ENCODE measurements at places on chromosomes 2 and 18. TPM values are rescaled to one million over a fixed set of nuclear protein-coding genes. Genes with fewer than 3 reads are reported as not detected.

- no peak for DNase-seq
Observed at GRCh38 chr2:18526429-18526828, 34.0 kb downstream of the RDH14 start.

- no peak for DNase-seq
Observed at GRCh38 chr2:146523196-146523595, 1321.6 kb upstream of the ACVR2A start.

DNA sequence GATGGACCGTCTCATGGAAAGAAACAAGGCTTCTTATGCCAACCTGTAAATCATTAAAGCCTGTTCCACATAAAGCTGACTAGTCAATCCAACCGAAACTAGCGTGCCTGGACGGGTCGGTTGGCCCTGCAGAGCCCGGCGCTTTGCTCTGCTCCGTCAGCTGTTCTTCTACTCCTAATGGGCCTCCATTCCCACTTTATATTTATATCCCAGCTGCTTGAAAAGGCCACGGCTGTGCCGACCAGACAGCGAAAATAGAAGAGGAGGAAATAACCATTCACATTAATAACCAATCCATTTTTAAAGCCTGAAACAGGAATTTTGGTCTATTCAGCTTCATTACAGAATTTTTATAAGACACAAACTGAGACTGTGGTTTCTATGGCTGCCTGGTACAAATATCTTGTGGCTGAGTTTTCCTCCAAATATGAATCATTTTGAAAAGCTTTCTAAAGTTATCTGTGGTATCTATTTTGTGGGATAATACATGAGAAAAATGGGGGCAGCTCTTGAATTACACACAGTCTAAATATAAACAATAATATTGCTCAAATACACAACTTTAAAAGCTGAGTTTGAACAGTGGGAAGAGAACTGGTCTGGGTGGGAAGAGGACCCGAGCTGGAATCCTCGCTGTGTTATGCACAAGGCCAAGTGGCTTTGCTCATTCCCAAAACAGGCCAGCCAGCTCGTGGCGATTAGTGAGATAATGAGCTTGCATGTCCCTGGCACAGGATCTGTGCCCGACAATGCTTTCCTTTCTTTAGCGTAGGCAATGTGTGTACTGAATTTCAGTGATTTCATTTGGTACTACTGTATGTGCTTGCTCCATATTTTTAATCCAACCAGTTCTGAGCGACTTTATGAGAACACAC, 10.5 kb upstream of the FAM124B start:
- peak; percentile 68 for DNase-seq

- no peak for DNase-seq
Observed at GRCh38 chr2:85447222-85447585, 28.7 kb downstream of the SH2D6 start.

The RGPD4 gene
- 0.18 TPM for total RNA-seq

The VWA3B gene
- total RNA-seq = not detected

The EPHA4 gene
- total RNA-seq = 16.8 TPM
